Stomach (tissue), 19 donors: ENCODE measurements at places on chromosomes 6 and 20.

- peaks cover 7% of the 10 kb centered on the region for H3K36me3 ChIP-seq
- H3K4me3 ChIP-seq: no peak overlapping the region
- DNase-seq: no peak
- peaks cover 5% of the 10 kb centered on the region for H3K4me1 ChIP-seq
- H3K27me3 ChIP-seq: no peaks in the 10 kb centered on the region
Measured at GRCh38 chr6:13261464-13261994, 66.8 kb downstream of the TBC1D7 start.

DNA sequence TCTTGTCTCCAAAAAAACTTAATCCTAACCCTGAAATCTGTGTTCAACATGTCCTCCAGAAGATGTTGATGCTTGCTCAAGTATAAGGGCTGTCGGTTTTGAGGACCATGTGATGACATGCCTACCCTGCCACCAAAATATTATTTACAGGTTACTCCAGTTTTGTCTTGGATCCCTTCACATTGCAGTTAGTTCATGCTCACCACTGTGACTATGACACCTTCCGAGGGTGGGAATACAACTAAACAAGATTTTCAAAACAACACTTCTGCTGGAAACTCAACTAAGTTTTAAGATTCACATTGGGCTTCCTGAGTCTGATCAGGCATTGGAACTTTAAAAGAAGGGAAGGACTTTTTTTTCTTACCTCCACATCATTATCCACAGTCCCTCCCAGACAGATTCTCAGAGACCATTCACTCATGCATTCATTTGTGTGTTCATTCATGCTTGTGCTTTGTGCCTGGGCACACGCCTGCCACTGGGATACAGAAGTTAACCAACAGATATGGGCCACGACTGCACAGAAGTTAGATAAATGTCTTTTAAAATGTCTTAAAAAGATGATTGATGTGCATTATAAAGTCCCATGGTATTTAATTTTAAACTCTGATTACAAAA, 118.7 kb upstream of the GJE1 start:
- no peaks in the 10 kb centered on the region for H3K27me3 ChIP-seq
- no peak overlapping the region for H3K27ac ChIP-seq
- H3K4me3 ChIP-seq: no peak overlapping the region
- H3K36me3 ChIP-seq: no peaks in the 10 kb centered on the region

- H3K4me1 ChIP-seq: peaks cover 13% of the 10 kb centered on the region
- no peak overlapping the region for H3K27ac ChIP-seq
- DNase-seq: no peak
- H3K27me3 ChIP-seq: no peaks in the 10 kb centered on the region
Measured at GRCh38 chr20:62835931-62836861, 19.3 kb downstream of the COL9A3 start.

DNA sequence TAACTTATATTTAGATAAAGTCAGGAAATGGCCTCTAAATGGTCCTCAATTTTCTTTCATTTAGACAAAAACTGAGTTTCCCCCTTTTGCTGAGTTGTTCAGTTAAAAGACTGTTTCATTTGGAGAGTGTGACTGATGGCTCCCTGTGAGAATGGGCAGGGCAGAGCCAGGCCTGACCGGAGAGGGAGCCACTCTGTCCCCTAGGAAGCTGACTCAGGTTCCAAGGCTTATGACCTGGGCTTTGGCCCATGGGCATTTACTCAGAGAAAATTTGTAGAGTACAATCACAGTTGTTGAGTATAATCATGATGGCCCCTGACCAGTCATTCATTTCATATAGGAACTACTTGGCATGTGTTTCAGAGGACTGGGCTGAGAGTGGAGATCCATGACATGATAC, 37.0 kb upstream of the AIG1 start:
- DNase-seq: no peak
- H3K27ac ChIP-seq: no peak overlapping the region
- H3K4me3 ChIP-seq: no peak overlapping the region
- no peaks in the 10 kb centered on the region for H3K36me3 ChIP-seq
- H3K27me3 ChIP-seq: no peaks in the 10 kb centered on the region

GRCh38 chr6:13486679-13487121, 700 bp downstream of the GFOD1 start:
- H3K27me3 ChIP-seq: no peaks in the 10 kb centered on the region
- peaks cover 52% of the 10 kb centered on the region for H3K4me1 ChIP-seq
- peak overlapping the region; percentile 82 for H3K4me3 ChIP-seq
- peak; percentile 81 for DNase-seq

DNA sequence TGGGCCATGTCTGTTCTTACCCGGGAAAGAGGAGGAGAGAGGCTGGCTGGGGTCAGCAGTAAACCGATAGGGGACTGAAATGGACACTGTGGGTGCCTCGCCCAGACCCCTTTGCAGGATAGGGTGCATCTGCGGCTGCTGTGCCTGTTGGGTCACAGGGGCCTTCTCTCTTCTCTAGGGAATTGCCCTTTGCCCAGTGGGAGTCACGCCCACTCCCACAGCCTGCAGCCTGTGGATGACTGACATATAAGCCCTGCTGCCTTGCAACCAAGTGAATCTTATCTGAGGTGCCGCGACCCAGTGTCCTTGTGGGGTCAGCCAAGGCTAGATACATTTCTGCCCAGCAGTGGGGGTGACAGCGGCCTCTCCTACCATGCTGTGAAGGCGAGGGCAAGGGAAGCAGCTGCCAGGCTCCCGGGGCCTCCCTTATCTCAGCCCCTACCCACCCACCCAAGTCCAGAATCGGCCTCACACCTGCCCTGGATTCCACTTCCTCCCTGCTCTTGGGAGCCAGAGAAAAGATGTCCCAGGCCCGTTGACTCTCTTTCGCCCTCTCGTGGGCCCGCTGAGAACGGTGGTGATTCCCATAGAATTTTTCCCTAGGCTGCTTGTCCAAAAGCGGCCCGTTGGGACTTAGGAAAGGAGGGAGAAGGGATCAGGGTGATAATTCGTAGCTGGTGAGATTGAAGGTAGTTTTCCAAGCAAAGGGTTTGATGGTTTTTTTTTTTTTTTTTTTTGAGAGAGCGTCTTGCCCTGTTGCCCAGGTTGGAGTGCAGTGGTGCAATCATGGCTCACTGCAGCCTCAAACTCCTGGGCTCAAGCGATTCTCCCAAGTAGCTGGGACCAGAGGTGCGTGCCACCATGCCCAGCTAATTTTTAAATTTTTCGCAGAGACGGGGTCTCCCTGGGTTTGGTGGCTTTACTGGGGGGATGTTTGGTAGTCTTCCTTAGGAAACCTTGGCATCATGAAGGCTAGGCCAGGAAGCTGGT, 76.4 kb upstream of the RNF24 start:
- H3K27me3 ChIP-seq: no peaks in the 10 kb centered on the region
- H3K4me3 ChIP-seq: no peak overlapping the region
- H3K27ac ChIP-seq: no peak overlapping the region
- H3K36me3 ChIP-seq: no peaks in the 10 kb centered on the region

- no peak overlapping the region for H3K4me3 ChIP-seq
- no peaks in the 10 kb centered on the region for H3K36me3 ChIP-seq
- no peak for DNase-seq
- H3K4me1 ChIP-seq: peaks cover 7% of the 10 kb centered on the region
- H3K27ac ChIP-seq: no peak overlapping the region
- no peaks in the 10 kb centered on the region for H3K27me3 ChIP-seq
Measured at GRCh38 chr6:129565811-129566210, 144.2 kb downstream of the ARHGAP18 start.

- no peaks in the 10 kb centered on the region for H3K27me3 ChIP-seq
- H3K4me3 ChIP-seq: no peak overlapping the region
Measured at GRCh38 chr6:149032599-149033405, 284.7 kb upstream of the TAB2 start.

DNA sequence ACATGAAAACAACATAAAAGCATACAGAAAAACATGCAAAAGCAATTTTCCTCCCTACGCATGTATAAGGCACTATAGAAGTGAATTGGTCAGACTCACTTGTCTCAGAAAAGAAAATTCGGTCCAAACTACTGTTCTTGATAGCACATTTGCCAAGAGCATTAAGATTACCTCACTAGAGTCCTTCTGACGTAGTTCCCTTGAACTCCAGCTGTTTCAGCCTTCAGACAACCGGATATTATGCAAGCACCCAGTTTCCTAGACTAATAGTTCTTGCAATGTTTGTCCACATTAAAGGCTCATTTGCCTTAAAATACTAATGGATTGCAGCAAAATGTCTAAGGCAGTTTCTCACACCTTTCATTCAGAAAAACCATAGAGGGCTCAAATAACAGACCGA, 2.5 kb upstream of the CASS4 start:
- H3K4me3 ChIP-seq: no peak overlapping the region
- no peaks in the 10 kb centered on the region for H3K4me1 ChIP-seq
- H3K36me3 ChIP-seq: peaks cover 45% of the 10 kb centered on the region
- no peak overlapping the region for H3K27ac ChIP-seq
- no peaks in the 10 kb centered on the region for H3K27me3 ChIP-seq
- DNase-seq: peak; percentile 57

DNA sequence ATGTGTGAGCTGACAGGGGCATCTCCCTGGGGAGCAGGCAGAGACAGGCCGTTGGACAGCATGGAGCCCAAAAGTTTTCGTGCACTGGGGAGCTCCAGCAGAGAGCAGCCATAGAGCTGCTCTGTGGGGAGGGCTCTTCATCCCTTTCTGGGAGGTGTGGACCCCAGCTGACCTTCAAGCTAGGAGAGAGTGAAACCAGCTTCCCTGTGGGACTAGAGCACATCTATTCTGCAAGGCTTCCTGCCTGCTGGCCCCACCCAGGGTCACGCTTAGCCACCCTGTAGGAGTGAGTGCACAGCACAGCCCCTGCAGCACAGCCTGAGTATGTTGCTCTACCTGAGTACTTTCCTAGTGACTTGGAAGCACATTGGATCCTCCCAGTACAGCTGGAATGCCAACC, 183.3 kb downstream of the BCKDHB start:
- H3K4me3 ChIP-seq: no peak overlapping the region
- no peak overlapping the region for H3K27ac ChIP-seq
- DNase-seq: no peak
- H3K4me1 ChIP-seq: no peaks in the 10 kb centered on the region
- H3K27me3 ChIP-seq: no peaks in the 10 kb centered on the region
